ENCODE measurements at places on chromosomes 4 and X. TPM values are rescaled to one million over a fixed set of nuclear protein-coding genes. Genes with fewer than 3 reads are reported as not detected.

The PIGA gene
- total RNA-seq, result 8.1 TPM

The PNMA5 gene
- total RNA-seq, result not detected

The SHROOM3 gene
- total RNA-seq, result 11.7 TPM

The CCKAR gene
- not detected for total RNA-seq

The GAB3 gene
- total RNA-seq, result 0.85 TPM

The RHOH gene
- total RNA-seq, result not detected

The ITIH6 gene
- total RNA-seq, result not detected

The RIPPLY1 gene
- total RNA-seq, result 0.11 TPM

The CETN2 gene
- total RNA-seq, result 76.0 TPM

The GAGE12E gene
- not detected for total RNA-seq

The DDIT4L gene
- total RNA-seq, result 0.27 TPM

The UGT8 gene
- total RNA-seq, result 0.23 TPM

The ZMAT1 gene
- 0.05 TPM for total RNA-seq

The TRIM60 gene
- total RNA-seq, result not detected

The RGN gene
- total RNA-seq, result not detected

The OPRPN gene
- not detected for total RNA-seq

The NAT8L gene
- 10.0 TPM for total RNA-seq

The ZNF674 gene
- 4.4 TPM for total RNA-seq

The ATOH1 gene
- total RNA-seq, result not detected

The CLDN2 gene
- 8.3 TPM for total RNA-seq

The USO1 gene
- total RNA-seq, result 24.8 TPM

The CENPVL1 gene
- total RNA-seq, result not detected

The PPM1K gene
- 1.0 TPM for total RNA-seq

The PNMA6A gene
- total RNA-seq, result 4.5 TPM

The WDFY3 gene
- 9.6 TPM for total RNA-seq

The CPLX1 gene
- 0.44 TPM for total RNA-seq

The PNPLA4 gene
- total RNA-seq, result 11.5 TPM

The KLF8 gene
- total RNA-seq, result 0.02 TPM

The DGKK gene
- total RNA-seq, result not detected

The DDX53 gene
- not detected for total RNA-seq

The CHRDL1 gene
- total RNA-seq, result not detected

The VEGFD gene
- total RNA-seq, result 0.27 TPM
